Cortex of kidney (tissue), 1 donor: ENCODE measurements at places on chromosomes 11 and 22.

- no peak for DNase-seq
These were observed 207.8 kb upstream of the CCDC90B start for GRCh38 chr11:83493917-83494316.

DNA sequence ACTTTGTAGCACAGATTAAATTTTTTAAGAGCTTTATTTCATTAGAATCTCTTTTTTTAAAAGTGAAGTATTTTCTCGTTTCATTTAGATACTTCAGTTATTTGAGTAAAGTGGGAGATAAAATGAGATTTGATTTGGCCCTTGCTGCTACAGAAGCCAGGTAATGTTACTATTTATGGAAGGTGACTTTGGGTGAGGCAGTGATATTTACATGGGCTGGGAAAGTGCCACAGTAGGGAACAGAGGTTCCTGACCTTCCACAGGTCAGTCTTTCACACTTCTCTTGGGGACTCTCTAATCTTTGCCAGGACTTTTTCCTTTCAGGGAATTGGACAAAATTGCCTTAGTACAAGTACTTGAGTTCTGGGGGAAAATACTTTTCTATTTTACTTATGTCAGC is 20.4 kb downstream of the CTR9 start:
- no peak for DNase-seq

DNA sequence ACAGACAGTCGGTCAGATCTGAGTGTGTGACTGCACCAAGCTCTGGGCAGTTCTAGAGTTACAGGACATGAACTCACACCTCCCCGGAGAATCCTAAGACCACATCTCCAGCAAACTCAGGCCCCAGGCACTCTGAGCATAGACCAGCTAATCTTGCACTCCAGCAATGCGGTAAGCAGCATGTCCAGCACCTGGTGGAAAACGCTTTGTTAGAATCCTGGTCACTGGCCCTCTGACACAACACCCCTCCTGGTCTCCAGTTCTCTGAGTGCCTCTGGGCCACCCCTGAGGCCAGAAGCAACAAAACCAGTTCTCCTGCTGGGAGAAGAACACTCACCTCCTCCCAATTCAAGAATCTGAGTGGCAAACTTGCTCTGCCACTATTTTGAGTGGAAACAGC is 82.7 kb upstream of the TMEM45B start:
- DNase-seq = no peak

GRCh38 chr22:31621507-31622124 is 40.4 kb downstream of the PISD start:
- no peak for DNase-seq

- no peak for DNase-seq
These were observed 4.8 kb upstream of the APOBEC3H start for GRCh38 chr22:39092111-39092862.

DNA sequence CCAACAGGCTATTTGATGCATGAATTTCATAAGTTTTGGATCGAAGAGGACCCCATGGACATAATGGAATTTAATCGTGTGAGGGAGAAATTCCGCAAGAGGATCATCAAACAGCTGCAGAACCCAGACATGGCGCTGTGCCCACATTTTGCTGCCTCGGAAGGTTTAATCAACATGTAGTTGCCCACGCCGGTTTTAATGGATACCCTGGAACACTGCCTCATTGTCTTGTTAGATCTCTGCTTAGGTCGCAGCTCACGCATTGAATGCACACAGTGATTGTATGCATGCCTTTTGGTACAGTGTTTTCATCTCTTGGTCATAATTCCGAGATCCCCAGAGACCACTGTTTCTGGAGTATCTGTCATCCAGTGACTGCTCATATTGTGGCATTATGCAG is 46.8 kb downstream of the SLN start:
- DNase-seq = no peak

DNA sequence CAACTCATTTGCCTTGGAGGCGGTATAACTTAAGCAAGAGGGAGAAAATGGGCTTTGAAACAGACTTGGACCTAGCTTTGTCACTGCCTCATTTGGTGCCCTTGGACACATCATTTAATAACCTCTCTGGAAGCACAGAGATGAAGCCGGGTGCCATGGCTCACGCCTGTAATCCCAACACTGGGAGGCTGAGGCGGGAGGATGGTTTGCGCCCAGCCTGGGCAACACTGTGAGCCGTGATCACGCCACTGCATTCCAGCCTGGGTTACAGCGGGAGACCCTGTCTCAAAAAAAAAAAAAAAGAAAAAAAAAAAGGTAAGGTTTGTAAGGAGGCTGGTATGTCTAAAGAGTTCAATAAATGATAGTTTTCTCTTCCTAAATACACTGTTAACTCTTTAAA is 806 bp downstream of the COA4 start:
- DNase-seq = no peak

- no peak for DNase-seq
These were observed 39.4 kb upstream of the TCF20 start for GRCh38 chr22:42309865-42310264.

DNA sequence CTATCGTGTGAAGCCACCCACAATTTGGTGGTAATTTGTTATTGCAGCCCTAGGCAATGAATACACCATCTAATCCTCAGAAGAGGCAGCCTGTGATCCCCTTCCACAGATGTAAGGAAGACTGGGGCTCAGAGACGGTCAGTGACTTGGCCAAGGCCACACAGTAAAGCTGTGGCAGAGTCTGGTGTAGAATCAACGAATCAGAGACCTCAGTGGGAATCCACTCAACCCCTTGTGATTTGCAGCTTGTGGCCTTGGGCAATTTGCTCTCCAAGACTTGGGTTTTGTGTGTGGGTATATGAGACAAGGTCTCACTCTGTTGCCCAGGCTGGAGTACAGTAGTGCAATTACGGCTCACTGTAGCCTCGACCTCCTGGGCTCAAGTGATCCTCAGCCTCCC is 1.9 kb downstream of the LGALS2 start:
- no peak for DNase-seq

DNA sequence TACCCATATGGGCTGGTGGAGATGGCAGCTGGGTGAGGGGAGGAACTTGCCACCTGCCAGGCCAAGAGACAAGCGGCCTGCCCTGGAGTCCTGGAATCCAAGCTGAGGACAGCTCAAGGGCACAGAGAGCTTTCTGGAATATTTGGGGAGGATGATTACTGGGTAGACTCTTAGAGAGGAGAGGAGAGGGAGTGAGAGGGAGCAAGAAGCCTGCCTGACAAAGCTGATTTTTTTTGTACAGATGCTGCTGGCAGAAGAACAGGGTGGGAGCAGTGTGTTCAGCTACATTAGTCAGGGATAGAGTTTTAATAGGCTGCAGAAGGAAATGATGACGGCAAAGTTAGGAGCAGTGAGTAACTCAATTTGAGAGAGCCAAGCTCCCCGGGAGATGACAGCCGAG is 299.3 kb downstream of the NXPE2 start:
- DNase-seq = no peak

GRCh38 chr22:36822581-36822980 is 5.7 kb upstream of the PVALB start:
- no peak for DNase-seq

GRCh38 chr22:37101311-37102066 is 8.0 kb downstream of the TMPRSS6 start:
- no peak for DNase-seq

DNA sequence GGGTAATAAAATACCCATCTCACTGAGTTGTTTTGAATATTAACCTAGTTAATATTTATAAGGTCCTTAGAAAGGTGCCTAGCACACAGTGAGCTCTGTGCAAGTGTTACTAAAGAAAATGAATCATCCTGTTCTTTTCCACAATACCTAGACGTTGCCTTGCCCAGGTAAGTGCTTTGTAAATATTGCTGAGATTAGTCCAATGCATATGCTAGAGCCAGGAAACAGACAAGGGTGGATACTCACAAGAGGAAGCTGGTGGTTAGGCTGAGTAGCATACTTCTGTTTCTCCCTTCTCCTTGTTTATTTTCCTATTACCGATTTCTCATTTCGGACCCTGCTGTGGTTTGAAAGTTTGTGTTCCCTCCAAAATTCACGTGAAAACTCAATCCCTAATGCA is 58.1 kb upstream of the BARX2 start:
- no peak for DNase-seq

DNA sequence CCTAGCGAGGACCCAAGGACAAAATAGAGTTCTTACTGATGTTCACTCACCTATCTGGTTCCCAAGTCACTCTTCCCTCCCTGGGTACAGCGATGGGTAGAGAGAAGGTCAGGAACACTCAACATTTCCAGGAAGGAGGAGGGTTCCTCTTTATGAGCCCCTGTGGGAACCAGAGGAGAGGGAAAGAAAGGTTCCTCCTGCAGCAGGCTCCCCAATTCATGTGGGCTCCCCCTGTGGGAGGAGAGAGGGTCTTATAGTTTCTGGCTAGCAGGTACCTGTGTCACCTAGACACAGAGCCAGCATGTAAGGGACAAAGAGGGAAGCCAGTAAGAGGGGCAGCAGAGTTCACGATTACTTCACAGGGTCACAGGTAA is 93.5 kb downstream of the DBX1 start:
- DNase-seq = no peak

DNA sequence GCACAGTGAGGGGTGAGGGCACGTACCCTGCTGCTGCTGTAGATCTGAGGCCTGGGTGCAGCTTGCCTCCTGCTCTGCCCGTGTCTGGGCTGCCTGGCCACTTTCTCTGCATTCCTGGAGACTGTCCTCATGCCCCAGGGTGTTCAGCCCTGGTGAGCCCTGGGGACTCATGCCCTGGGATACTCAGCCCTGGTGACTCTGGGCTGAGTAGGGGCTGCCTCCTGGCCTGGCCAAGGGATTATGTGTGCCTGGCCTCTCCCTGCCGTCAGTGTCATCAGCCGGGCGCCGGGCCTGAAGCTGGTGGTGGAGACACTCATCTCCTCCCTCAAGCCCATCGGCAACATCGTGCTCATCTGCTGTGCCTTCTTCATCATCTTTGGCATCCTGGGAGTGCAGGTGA is 94.7 kb downstream of the CACNA1I start:
- DNase-seq = no peak

GRCh38 chr11:134942681-134943080 is 530.6 kb upstream of the B3GAT1 start:
- no peak for DNase-seq

- no peak for DNase-seq
These were observed 494.0 kb downstream of the MIAT start for GRCh38 chr22:27151407-27151806.

- no peak for DNase-seq
These were observed 769.6 kb downstream of the NTM start for GRCh38 chr11:132140056-132140455.

- no peak for DNase-seq
These were observed 966 bp downstream of the SMTN start for GRCh38 chr22:31081963-31082605.

- no peak for DNase-seq
These were observed 102.6 kb downstream of the SNX19 start for GRCh38 chr11:130813638-130814037.

GRCh38 chr11:57475671-57476046 is 15.3 kb downstream of the RTN4RL2 start:
- DNase-seq = no peak

GRCh38 chr22:43376765-43377547 is 33.8 kb upstream of the SCUBE1 start:
- DNase-seq = no peak

DNA sequence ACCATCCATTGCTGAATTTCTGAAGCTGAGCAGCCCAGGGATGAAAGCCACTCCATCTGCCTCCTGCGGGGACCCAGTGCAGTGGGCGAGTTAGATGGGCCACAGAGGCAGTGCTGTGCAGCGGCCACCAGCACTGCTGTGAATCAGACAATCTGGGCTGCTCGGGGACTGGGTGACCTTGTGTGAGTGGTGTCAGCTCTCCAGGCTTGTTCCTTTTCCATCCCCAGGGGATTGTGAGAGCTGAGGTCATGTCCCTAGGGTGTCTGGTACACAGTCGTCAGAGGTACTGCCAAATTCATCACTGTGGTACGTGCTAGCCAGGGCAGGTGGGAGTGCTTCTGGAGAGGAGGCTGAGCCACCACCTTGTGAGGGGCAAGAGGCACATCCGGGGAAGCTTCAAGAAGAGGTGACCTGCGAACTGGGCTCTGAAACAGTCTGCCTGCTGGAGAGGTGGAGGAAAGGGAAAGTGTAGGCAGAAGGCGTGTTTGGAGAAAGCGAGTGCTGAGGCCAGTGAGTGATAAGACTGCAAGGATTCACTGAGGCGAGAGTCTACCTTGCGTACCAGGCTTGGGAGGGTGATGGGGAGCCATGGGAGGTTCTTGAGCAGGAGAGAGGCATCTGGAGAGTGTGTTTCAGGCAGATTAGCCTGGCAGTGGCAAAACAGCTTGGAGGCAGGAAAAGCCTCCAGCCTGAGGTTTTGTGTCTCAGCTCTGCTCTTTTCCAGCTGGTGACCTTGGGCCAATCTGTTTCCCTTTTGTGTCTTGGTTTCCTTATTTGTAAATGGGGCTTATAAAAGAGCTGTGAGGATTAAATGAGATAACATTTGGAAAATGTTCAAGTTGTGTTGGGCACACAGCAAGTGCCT is 22.7 kb downstream of the CACNA1I start:
- DNase-seq = no peak

DNA sequence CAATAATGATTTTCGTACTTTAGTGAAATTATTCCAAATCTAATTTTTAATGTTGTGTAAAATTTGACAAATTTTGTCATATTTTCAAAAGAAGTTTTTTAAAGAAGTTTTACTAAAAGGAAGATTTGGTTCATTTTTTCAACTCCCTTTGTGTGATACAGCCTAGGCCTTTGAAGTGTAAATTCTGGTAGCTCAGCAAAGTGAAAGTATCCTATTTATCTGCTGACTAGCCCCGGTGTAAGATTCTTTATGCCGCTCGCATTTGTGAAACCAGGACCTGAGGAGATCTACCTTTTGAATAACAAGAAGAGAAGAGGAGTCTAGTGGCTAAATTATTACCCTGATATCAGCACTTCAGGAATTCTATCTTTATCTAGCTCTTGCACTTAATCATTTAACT is 177.4 kb downstream of the JRKL start:
- DNase-seq = no peak

GRCh38 chr11:88266919-88267318 is 70.6 kb downstream of the CTSC start:
- no peak for DNase-seq

DNA sequence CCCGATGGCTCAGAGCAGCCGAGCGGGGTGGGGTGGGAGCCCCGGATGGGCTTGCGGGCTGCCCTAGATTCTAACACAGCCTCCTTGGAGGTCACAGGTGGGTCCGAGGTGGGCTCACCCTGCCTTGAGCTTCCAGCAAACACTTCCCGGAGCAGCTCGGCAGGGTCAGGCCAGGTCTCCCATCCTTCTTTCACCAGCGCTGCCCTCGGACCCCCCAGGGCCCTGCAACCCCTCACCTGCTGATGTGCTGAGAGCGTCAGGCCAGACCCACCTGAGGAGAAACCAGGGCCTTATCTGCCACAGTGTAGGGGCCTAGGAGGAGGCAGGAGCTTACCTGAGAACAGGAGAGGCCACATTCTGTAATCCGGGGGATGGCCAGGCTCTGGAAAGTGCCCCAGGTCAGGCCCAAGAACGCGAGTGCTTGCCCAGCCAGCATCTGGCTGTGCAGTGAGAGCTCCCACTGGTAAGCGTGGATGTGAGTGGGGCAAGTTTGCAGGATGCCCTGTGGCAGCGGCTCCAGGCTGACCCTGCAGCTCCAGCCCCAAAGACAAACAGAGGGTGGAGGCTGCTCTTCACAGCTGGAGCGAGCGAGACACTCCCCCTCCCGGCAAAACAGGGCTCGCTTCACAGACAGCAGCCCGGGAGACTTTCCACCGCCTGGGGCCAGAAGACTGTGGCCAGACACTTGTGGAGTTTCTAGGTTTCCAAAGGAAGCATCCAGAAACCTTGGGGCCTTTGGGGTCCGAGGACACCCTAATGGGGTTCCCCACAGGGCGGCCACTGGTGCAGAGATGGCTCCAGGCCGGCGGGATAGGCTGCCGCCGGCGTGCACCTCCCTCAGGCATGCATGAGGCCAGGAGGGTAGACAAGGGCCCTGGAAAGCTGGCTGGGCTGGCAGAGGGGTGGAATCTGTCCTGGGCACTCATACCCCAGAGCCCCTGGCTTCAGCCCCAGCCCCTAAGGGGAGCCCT is at the start of gene IL17REL:
IL17REL (minus strand) TSS at position 555 of the 971 bp plus-strand sequence; CDS start at position 436, 119 bp downstream.
- DNase-seq = no peak
